ENCODE measurements at places on chromosomes 6 and 20.

- DNase-seq: no peak
These were observed 843.9 kb downstream of the QKI start for GRCh38 chr6:164258421-164258820.

- no peak for DNase-seq
These were observed 149.7 kb downstream of the LAMA2 start for GRCh38 chr6:129032602-129033001.

GRCh38 chr20:9019833-9020232 is 49.1 kb upstream of the PLCB4 start:
- no peak for DNase-seq

DNA sequence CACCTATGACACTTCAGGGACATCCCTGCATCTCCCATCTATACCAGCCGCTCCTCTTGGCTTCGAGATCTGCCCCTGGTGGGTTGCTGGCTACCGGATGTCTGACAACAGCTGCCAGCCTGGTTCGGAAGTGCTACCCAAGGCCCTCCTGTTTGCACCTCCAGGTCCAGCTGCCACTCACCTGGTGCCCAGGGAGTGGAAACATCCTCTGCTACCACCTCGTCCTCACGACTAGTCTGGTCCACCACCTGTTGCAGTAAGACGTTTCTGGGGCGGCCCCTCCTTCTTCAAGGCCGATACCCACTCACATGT is 8.3 kb upstream of the PCMTD2 start:
- no peak for DNase-seq

- DNase-seq: no peak
These were observed 8.8 kb upstream of the CDH22 start for GRCh38 chr20:46316984-46317684.

- no peak for DNase-seq
These were observed 46.0 kb downstream of the OR2B6 start for GRCh38 chr6:28003059-28003458.

- DNase-seq: no peak
These were observed 31.4 kb downstream of the LINC00237 start for GRCh38 chr20:21074605-21075336.

DNA sequence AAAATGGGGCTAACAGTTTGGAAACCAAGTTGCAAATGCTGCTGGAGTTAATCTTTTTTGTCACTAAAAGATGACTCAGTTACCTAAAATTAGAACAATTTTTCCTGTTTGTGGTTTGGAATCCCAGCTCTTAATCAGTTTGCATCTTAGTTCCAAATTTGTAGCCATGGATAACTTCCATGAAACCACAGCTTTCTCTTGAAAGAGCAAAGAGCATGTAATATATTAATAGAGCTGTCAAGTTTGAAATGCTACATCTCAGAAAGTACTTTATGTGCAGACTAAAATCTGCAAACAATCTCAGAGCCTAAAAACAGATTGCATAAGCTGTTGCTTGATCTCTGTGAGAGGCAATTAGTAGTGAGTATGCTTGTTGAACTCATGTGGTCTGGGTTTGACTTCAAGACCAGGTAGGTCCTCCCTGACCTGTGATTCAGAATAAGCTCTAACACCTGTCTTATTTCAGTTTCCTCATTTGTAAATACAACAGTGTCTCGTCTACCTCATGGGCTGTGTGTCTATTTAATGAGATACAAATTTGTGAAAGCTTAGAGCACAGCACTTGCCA is 23.5 kb downstream of the DHX35 start:
- no peak for DNase-seq

GRCh38 chr6:128057541-128057940 is 156.7 kb upstream of the THEMIS start:
- no peak for DNase-seq

DNA sequence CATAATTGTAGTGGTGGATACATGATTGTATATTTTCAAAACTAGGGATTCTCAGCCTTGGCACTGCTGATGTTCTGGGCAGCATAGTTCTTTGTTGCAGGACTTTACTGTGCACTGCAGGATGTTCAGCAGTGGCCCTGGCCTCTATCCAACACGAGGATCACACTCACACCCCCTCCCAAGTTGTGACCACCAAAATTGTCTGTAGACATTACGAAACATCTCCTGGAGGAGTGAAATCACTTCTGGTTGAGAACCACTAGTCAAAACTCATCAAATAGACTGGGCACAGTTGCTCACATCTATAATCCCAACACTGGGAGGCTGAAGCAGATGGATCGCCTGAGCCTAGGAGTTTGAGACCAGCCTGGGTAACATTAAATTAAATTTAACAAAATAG is 123.1 kb upstream of the CDYL start:
- no peak for DNase-seq

- DNase-seq: no peak
These were observed 128.8 kb downstream of the DHX35 start for GRCh38 chr20:39090906-39091305.

All from NCI-H2171 (cell line).